ENCODE measurements at places on chromosomes 1 and 21. TPM values are rescaled to one million over a fixed set of nuclear protein-coding genes. Genes with fewer than 3 reads are reported as not detected.

The NBPF12 gene
- 29.5 TPM for polyA plus RNA-seq

The SH2D1B gene
- 0.94 TPM for polyA plus RNA-seq

The NTNG1 gene
- polyA plus RNA-seq, result 22.2 TPM

The VSIG8 gene
- polyA plus RNA-seq, result 0.10 TPM

The FALEC gene
- 0.95 TPM for polyA plus RNA-seq

The LY9 gene
- polyA plus RNA-seq, result 0.26 TPM

DNA sequence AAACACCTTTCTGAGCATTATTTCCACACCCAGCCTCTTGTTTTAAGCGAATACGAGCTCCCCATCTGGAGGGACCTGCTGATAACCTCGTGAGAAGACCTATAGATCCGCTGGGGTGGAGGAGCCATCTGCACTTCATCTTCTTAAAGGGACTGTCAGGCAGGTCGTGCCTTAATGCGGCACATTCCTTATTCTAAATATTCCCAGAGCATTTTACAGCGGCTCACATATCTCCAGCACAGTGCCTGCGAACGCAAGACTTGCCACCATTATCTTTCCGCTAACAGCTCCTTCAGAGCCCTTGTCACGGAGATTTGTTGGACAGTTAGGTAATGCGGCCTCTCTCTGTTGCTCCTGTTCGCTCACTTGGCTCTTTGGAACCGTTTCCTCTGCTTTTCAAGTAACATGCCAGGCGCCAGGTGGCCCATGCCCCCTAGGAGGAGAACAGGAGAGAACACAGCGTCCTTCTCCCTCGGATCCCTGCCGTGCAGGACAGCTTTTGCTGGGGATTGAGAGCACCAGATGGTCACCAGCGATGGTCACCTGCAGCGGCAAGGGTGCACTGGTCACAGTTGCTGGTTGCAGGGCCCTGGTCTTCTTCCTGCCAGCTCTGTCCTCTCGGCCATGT lies 162.4 kb downstream of the PGBD5 start:
- no peak for DNase-seq

- DNase-seq, result no peak
These were observed 141.3 kb downstream of the ROR1 start for GRCh38 chr1:63915121-63915520.

DNA sequence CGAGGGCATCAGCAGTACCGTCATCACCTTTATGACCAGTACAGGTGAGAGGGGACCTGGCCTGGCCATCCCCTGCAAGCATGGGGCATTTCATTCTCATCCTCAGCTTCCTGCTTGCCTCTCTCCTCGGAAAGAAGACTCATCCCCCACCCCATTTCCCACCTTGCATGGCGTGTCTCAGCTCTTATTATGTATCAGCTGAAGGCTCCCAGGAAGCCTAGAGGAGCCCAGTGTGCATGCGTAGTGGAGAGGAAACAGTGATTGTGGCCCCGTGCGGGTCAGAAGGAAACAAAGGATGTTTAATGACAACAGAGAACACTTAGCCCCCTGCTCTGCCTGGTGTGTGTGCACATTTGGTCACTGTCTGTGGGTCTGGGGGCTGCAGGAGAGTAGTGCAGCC lies 40.3 kb upstream of the CNTN2 start:
- DNase-seq, result no peak
